CD4-positive, alpha-beta T cell treated with Interferon alpha-2 for 1 hour (primary cell): ENCODE measurements at places on chromosomes 16 and 17.

DNA sequence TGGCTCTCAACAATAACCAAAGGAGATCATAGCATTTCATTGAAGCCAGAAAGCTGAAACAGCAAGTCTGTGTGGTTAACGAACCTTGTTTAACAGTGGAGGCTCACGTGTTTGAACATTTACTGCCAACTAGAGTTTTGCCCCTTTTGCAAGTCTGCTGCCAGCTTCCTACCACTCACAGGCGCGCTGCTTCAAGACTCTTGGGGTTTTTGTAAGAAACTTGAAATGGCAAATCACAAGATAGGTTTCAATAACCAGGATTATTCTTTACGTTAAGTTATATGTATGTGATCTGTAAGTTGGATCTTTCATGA, 1.2 kb downstream of the SNTB2 start:
- no peak for DNase-seq

DNA sequence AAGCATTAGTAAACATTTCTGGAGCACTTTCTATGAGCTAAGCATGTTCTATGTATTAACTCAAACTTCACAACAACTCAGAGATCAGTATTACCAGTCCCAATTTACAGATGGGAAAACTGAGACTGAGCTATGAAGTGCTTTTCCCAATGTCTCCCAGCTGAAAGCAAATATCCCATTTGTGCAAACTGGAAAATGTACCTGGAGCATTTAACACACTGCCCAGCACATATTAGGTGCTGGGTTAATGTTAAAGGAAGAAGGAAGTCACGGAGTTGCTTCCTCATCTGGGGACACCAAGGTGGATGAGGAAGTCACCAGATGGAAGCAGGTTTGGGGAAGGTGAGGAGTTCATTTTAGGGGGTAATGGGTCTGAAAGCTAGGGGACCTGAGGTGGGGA, 66.1 kb downstream of the ABCC6 start:
- no peak for DNase-seq

- DNase-seq = no peak
These were observed 155.0 kb upstream of the SALL1 start for GRCh38 chr16:51306116-51306515.

DNA sequence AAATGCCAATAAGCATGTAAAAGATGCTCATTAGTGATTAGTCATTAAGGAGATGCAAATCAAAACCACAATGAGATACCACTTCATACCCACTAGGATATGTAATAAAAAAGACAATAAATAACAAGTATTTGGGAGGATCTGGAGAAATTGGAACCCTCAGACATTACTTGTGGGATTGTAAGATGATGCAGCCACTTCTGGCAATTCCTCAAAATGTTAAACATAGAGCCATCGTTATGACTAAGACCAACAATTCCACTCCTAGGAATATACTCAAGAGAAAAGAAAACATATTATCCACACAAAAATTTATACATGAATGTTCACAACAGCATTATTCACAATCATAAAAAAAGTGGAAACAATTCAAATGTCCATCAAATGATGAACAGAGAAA, 336.2 kb upstream of the PMFBP1 start:
- no peak for DNase-seq

DNA sequence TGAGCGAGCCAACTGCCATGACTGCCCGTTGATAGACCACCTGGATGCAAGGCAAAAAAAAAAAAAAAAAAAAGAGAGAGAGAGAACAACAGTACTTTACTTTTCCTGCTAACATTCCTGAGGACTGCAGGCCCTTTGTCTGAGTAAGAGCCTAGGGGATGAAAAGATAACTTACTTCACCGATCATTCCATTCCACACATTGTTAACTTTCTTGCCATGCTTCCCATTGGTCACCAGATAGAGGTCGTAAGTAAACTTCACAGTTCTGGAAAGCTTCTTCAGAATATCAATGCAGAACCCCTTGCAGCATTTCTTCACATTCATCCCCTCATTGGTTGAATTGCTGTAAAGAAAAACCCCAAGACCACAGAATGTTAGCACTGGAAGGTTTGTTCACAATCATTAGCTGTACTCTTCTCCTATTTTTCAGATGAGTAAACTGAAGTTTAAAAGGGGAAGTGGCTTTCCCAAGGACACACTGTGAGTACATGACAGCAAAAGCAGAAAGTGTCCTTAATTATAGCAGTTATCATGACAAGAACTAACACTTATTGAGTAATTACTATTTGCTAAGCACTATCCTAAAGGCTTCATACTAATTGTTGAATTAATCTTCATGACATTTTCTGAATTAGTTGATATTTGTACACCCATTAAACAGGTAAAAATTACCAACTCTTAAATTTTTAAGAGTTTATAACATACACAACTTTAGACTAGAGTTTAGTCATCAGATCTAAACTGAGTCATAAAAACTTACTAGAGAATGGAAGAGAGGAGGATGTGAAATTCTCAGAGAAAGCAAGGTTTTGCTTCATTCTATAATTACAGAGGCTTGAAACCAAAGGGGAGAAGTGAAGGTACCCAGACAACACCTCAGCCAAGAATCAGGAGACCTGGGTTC, 341.2 kb downstream of the GRIN2A start:
- DNase-seq = no peak

GRCh38 chr16:48452991-48453760, 68.0 kb upstream of the SIAH1 start:
- no peak for DNase-seq

DNA sequence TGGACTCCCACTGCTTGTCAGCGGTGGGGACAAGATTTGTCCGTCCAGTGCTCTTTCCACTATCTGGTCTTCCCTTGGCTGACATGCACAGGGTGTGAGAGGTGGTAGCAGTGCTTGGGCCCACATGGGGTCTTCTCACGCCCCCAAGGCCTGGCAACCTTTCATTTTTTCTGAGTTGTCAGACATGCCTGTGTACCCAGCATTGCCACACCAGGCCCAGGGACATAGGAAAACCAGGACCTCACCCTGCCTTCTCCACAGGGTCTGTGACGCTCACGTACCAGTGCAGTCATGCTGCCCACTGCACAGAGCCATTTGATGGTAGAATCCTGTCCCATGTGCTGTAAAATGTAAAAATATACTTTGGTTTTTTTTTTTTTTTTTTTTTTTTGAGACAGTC, 57.8 kb downstream of the B9D1 start:
- DNase-seq = no peak

DNA sequence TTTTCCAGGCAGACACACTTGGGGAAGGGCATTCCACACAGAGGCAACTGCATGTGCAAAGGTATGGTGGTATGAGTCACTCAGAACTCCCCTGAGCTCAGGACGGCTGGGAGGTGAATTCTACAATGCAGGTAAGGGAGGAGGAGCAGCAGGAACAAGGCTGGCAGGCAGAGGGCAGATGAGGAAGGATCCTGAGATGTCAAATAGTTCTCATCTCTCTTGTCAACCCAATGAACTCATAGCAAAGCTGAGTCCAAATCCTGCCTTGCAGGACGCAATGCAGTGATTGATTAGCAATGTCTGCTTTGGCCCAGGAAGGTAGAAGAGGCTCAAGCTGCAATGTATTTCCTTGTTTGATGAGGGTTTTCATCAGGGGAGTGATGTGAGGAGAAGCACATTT, 243.5 kb downstream of the XYLT1 start:
- no peak for DNase-seq

DNA sequence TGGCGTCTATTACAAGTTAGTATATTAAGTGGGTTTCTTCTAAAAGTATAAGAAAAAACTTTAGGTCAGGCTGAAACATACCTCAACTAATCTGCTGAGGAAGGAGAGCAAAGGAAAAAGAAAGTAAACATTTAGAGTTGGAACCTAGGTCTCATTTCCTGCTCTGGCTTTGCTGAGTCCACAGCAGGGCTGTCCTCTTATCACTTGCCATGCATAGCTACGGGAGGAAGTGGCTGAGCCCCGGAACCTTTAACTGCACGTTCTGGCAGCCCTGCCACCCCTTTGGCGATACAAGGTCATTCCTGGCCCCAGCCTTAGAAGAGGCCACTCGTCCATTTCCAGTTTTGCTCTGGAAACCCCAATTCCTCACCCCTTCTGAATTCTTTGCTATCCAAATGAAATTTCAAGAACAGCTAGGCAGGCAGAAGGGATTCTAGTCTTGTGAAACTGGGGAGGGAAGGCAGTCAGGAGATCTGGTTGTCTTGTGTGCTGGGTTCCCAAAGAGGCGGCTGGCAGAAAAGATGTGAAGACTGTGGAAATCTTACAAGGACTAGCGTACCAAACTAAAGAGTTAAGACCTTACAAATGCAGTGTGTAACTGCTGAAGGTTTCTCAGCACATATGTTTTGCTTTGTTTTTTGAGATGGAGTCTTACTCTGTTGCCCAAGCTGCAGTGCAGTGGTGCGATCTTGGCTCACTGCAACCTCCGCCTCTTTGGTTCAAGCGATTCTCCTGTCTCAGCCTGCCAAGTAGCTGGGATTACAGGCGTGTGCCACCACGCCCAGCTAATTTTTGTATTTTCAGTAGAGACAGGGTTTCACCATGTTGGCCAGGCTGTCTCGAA, 19.1 kb downstream of the WIPI1 start:
- DNase-seq = peak; percentile 71

DNA sequence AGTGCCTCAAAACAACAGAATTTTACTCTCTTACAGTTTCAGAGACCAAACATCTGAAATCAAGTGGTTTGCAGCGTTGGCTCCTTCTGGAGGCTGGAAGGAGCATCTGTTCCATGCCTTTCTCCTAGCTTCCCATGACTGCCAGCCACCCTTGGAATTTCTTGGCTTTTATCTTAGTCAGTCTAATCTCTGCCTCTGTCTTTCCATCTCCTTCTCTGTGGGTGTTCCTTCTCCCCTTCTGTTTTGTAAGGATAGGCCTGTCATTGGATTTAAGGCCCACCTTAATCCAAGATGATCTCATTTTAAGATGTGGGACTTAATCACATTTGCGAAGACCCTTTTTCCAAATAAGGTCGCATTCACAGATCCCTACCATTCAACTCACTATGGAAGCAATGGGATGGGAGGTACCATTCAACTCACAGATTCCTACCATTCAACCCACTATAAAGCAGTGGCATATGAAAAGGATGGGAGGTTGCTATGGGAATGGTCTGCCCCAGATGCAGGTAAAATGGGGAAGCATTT, 321.8 kb downstream of the WWOX start:
- no peak for DNase-seq

- DNase-seq = no peak
These were observed 3.8 kb upstream of the XYLT1 start for GRCh38 chr16:17474572-17474971.

GRCh38 chr17:74541176-74542111, 4.5 kb downstream of the CD300C start:
- no peak for DNase-seq

GRCh38 chr17:51733166-51733565, 425.3 kb downstream of the CA10 start:
- DNase-seq = no peak

GRCh38 chr17:72152387-72152929, 31.6 kb downstream of the SOX9 start:
- DNase-seq = no peak

GRCh38 chr16:31712064-31712540, 161.5 kb upstream of the ZNF267 start:
- DNase-seq = no peak

DNA sequence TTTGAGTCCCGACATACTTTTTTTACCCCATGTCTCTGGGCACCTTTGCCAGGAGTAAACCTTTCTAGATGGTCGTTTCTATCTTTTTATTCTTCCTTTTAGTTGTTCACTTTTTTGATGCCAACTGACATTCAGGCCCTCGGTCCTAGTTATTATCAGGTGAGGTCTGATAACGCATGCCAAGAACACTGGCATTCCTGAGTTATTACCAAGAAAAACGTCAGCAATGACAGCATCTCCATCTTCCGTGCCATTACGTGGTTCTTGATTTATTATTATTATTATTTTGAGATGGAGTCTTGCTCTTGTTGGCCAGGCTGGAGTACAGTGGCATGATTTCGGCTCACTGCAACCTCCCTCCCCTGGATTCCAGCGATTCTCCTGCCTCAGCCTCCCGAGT, 21.4 kb downstream of the HASPIN start:
- no peak for DNase-seq
